Stimulated activated CD8-positive, alpha-beta memory T cell treated with anti-CD3 and anti-CD28 coated beads, Interleukin-15, amount 100 ng/mL, for 48 hours (primary cell): ENCODE measurements at places on chromosomes 13 and 19.

DNA sequence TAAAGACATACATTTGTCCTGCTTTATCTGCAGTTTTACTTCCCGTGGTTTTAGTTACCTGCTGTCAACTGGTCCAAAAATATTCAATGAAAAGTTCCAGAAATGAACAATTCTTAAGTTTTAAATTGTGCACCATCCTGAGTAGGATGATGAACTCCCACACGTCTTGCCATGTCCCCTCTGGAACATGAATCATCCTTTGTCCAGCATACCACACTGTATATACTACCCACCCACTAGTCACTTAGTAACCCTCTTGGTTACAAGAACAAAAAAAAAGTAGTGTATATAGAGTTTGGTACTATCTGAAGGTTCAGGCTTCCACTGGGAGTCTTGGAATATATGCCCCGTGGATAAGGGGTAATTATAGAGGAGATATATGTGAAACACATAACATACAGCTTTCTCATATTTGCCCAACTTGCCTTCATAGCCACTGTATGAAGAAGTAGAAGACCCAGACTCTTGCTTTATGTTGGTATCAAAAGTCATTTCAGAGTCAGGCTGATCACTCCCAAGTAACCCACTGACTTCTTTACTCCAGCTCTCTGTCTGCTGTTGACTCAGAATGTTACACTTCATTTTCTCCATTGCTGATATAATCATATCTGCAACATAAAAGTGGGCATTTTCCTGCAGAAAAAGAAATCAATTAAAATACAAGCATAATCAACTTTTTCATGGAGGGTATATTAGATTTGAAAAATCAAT is 19.3 kb downstream of the RUBCNL start:
- no peak for DNase-seq

DNA sequence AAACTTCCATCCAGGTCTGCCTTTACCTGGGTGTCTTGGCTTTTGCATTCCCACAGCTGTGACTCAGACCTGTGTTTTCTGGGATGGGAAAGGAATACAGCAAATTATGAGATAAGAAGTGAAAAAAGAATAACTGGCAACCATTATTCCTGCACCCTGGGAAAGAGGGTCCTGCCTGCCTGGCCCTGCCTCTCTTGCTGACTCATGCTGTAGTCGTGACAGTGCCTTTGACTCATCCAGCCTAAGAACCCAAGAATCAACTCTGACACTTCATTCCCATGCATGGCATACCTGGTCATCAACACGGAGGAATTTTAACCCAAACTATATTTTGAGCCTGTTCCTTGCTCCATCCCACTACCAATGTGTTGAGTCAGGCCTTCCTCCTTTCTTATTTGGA is 185.4 kb upstream of the SERP2 start:
- DNase-seq: no peak

GRCh38 chr19:33225458-33225926 is at the start of gene SLC7A10:
TSS of gene SLC7A10 (minus strand) at chr19:33225850. CDS start at chr19:33225703, 147 bp downstream.
- DNase-seq: no peak

DNA sequence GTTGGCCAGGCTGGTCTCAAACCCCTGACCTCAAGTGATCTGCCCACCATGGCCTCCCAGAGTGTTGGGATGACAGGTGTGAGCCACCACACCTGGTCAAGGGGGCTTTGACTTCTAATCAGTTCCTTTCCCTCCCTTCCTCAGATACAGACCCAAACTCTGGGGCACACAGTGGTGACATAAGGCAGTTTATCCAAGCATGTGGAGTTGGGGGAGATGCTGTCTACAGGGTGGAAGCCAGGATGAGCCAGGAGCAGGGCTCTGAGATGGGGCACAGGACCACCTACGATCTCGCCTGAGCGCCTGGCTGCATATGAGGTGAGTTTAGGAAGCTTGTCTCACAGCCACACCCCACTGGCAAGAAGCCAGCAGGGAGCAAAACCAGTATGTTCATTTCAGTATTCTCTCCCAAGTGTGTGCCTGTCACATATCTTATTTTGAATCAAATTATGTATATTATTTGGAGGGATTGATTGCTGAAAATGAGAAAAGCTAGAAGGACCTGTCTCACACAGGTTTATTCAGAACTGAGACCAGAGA is 67.7 kb downstream of the KCTD15 start:
- no peak for DNase-seq

- DNase-seq: peak; percentile 34
These were observed 162.2 kb downstream of the KDM4B start for GRCh38 chr19:5131031-5131505.

GRCh38 chr13:113048766-113049165 is 56.8 kb upstream of the F7 start:
- DNase-seq: no peak

GRCh38 chr13:99477493-99477892 is 23.8 kb upstream of the TM9SF2 start:
- no peak for DNase-seq

DNA sequence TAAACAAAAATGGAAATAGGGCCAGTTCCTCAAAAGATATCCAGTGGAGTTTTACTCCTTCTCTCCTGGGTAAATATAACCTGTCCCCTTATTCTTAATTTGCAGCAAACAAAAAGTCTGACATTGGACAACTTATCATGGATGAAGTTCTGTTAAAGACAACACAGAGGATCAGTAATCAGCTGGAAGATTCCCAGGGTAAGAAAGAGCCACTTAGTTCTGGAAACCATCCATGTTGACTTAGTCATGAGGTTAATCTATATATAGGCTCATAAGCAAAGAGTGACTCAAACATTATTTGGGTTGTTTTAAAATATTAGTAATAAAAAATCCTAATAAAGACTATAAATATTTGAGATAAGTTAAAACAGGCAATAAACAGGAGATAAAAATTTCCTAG is 40.5 kb upstream of the EBPL start:
- DNase-seq: no peak

GRCh38 chr19:8361921-8362793 is 1.8 kb upstream of the ANGPTL4 start:
- DNase-seq: no peak

- no peak for DNase-seq
These were observed 16.8 kb downstream of the MPND start for GRCh38 chr19:4360081-4360569.

- no peak for DNase-seq
These were observed 2.2 kb upstream of the ZIC5 start for GRCh38 chr13:99973808-99974185.

DNA sequence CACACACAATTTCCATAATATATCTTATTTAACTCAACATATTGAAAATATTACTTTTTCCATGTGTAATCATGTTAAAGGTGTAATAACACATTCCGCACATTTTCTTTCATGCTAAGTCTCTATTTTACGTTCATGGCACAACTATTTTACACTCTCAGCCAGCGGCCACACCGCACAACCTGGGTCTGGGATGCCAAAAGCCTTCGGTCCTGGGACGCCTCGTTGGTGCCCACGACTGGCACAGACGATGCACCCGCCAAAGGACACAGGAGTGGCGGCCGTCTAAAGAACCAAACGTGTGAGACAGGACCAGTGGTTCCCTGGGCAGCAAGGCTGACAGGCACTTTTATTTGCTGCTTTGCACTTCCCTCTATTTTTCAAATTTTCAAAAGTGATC is 10.0 kb upstream of the PROZ start:
- DNase-seq: no peak

DNA sequence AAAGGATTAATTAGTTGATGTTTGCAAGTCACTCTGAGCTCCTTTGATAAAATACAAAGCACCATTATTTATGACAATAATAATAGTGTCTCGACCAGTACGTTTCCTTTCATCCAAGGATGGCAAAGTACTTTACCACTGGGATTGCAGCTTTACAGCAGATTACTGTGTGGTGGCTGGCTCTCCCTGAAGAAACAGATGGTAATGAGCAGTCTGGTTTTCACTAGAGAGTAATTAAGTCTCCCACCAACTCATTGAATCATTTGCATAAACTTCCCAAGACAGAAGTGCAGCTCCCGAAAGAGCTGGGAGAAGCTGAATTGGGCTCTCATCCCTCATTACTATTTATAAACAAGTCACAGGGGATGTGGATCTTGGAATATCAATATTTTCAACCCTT is 48.7 kb downstream of the KLF5 start:
- no peak for DNase-seq

DNA sequence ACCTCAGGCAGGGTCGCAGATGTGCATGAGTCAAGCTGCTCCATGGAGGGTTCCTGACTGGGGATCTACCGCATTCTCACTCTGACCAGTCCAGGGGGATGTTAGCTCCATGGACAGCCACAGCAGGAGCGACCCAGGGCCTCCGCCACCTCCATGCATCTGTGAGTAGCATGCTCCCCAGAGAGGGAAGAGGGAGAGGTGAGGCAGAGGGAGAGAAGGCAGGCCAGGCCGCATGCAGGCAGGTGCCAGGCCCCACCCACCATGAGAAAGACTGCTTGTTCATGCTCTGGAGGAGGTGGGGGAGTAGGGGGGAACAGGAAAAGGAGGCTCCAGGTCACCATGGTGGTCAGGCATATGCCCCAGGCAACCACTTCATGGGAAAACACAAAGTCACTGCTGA is 20.3 kb downstream of the TUBA3C start:
- DNase-seq: no peak

GRCh38 chr19:677201-677600 is 1.0 kb downstream of the FSTL3 start:
- DNase-seq: no peak

DNA sequence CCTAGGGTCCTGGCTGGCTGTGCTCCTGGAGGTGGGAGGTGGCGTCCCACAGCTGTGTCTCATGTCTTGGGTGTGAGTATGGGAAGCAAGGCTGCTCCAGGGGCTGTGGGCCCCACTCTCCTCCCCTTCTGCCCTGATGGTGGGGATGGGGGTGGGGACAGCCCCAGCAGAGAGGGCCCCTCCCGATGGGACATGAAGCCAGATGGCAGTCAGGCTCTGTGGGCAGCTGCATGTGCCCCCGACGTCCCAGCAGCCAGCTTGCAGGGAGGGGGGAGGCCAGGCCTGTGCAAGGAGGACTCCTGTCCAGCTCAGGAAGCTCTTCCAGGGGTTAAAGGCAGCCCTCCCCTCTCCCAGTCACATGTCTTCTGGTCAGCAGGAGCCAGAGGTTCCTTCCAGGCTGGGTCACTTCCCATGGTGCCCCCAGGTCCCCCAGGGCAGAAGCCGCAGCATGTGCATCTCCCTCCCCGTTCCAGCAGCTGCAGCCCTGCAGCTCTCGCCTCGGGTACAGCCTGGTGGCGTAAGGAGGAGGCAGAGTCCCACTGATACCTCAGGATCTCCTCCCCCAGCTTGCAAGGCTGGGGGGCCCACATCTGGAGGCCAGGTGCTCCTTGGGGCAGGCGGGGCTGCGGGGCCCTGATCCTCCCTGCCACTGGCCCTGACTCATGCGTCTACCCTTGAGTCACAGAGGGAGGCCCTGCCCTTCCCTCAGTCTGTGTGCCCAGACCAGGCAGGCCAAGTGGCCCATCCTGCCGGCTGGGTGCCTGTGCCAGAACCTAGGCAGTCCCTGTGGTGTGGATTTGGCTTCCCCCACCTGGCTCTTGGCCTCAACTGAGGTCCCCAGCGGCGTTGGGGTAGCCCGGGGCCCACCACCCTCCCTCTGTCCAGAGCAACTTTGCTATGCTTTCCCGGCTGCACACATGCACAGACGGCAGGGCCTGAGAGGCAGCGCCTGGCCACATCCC is 13.0 kb downstream of the YIPF2 start:
- DNase-seq: no peak

- DNase-seq: no peak
These were observed 396.6 kb upstream of the SPRY2 start for GRCh38 chr13:80737513-80737912.

GRCh38 chr19:3398114-3398899 is 31.9 kb downstream of the NFIC start:
- no peak for DNase-seq

DNA sequence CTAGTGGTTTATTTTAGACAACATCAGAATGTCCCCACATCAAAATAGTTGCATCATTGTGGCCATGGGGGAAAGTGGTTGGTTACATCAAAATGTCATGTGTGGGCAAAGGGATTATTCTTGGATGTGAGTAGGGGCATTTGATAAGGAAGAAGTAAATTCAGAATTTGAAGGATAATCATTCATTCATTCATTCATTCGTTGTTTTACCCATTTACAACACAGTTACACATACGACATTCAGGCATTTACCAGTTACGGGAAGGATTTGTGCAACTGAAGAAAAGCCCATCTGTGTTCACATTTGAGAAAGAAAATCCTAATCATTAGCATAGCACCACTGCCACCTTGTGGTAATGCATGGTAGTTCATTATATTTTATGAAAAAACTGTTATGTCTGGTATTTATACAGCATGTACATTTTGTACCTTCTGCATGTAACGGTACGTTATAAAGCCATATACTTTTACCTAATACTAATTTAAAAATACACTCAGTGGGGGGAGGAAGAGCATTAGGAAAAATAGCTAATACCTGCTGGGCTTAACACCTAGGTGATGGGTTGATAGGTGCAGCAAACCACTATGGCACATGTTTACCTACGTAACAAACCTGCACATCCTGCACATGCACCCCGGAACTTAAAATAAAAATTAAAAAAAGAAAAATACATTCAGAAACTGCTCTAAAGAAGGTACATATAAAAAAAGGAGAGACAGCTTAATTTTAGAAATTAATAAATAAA is 62.1 kb downstream of the DGKH start:
- no peak for DNase-seq

- no peak for DNase-seq
These were observed 187.6 kb downstream of the PCDH9 start for GRCh38 chr13:67042556-67042955.

GRCh38 chr19:40613690-40614621 is 12.8 kb downstream of the LTBP4 start:
- peak; percentile 81 for DNase-seq

GRCh38 chr13:41196620-41197019 is 2.3 kb upstream of the KBTBD7 start:
- no peak for DNase-seq

DNA sequence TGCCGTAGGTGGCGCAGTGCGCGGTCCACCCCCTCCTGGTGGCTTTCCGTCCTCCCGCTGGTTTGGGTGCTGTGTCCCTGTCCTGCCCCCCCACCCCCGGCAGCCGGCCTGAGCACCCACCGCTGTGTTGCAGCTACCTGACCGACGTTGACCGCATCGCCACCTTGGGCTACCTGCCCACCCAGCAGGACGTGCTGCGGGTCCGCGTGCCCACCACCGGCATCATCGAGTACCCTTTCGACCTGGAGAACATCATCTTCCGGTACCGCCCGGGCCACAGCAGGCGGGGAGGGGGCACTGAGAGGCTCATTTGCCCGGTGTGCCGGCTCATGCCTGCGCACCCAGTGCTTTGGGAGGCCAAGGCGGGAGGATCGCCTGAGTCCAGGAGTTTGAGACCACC is 20.6 kb downstream of the GNA11 start:
- DNase-seq: no peak

- DNase-seq: no peak
These were observed 3.9 kb upstream of the RNF6 start for GRCh38 chr13:26225896-26226617.

DNA sequence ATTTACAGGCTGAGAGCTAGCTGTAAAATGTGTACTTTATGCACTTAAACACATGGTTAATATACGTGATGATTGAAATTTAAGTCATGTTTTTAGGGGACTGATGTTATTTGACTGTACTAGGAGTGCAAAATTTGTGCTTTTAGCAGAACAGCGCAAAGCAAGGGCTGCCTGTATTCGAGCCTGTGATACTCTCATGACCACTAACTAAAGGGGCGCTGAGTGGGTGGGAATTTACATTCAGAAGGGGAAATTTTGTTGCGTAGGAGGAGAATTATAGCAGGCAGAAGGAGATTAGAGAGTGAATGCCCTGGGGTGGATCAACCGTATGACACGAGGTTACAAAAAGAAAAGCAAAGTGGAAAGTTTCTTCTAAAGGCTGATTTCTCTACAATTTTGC is 271.8 kb upstream of the HTR2A start:
- no peak for DNase-seq

- DNase-seq: peak; percentile 68
These were observed at the start of the genes PRDX2 and THSD8 for GRCh38 chr19:12801466-12802266. TSS of gene PRDX2 (minus strand) at chr19:12801800. CDS start at chr19:12801261, 539 bp downstream. TSS of gene THSD8 (plus strand) at chr19:12802069. CDS start at chr19:12802072, 3 bp downstream.
